ENCODE measurements at places on chromosomes 6 and 20.

GRCh38 chr6:157614026-157614568 lies 208.9 kb upstream of the SNX9 start:
- DNase-seq = no peak

DNA sequence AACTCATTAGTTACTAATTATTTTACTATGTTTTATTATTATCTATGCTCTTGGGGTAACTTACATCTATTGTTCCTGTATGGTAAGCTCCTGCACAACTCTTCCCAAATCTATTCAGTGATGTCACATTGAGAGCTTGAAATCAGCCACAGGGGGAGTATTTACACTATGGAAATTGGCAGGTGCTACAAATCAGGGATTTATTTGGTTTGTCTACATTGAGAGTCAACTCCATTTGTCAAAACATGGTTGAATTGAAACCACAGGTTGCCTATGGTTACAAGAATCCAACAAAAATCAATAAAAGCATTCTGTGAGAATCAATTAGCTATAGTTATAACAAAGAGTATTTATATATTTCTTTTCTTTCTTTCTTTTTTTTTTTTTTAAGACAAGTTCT lies 3.9 kb upstream of the FITM2 start:
- no peak for DNase-seq

GRCh38 chr20:20409331-20409730 lies 41.4 kb downstream of the INSM1 start:
- DNase-seq = no peak

- peak; percentile 50 for DNase-seq
Observed at GRCh38 chr20:43666376-43667328, at the start of gene MYBL2. TSS of gene MYBL2 (plus strand) at chr20:43667114. CDS start at chr20:43667284, 170 bp downstream.

DNA sequence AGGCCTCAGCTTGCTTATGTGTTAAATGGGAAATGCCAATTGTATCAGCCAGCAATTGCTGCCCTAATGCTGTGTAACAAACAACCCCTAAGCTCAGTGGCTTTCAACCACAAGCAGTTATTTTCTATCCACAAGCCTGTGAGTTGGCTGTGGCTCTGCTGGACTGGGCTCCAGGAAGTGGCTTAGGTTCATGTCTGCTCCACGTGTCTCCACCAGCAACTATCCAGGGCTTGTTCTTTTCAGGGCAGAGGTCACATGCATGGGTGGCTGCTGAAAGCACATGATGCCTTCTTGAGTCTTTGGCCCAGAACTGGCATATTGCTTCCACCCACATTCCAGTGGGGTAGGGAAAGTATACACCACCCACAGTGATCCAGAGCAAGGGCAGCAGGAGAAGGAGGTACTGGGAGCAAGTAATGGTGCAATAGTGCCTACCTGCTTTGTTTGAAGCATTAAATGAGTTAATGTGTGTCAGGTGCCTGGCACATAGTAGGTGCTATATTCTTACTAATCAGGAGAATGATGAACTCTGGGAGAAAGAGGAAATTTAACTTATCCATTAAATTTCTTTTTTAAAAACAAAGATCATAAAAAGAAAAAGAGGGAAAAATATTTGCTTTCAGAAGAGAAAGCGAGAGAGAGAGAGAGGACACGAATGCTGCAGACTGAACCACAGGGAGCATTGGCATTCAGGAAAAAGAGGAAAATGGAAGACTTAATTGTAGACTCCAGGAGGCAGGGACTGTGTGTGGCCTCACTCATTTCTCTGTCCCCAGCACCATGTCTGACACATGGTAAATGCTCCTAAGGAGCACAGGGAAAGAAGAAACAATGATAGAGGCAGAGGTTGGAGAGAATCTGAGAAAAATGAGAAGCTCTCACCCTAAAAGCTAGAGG lies 25.2 kb upstream of the RNF24 start:
- DNase-seq = no peak

DNA sequence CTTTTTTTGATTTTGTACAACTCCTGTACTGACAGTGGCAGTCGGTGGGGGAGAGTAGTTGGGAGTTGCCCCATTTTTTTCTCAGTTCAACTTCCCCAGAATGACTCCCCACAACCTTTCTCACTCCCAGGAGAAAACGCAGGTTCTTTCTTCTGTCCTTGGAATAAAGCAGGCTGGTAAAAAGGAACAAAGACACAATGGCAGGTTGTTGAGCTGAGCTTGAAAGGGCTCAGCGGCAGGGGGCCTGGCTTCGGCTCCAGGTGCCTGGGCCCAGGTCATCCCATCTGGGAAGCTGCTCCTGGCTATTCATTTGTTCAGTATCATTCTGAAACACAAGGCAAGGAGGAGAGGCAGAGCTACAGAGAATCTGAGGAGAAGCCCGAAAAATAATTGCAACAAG lies 46.2 kb downstream of the PROKR2 start:
- DNase-seq = no peak

DNA sequence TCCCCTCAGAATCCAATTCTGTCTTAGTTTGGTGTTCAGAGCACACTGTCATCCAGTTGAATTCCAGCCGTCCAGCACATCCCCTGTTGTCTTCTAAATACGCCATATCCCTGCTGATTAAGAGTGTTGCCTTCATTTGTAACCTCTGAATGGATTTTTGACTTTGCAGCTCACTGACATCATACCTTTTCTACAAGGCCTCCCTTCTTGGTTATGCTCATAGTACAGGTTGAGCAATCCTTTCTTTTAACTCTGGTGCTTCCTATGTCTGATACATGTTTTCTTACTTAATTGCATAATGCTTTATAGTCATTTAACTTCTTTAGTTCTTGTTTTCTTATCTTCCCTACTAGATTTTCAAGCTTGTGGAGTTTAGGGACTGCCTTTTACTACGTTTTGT lies 36.4 kb downstream of the XRN2 start:
- no peak for DNase-seq

DNA sequence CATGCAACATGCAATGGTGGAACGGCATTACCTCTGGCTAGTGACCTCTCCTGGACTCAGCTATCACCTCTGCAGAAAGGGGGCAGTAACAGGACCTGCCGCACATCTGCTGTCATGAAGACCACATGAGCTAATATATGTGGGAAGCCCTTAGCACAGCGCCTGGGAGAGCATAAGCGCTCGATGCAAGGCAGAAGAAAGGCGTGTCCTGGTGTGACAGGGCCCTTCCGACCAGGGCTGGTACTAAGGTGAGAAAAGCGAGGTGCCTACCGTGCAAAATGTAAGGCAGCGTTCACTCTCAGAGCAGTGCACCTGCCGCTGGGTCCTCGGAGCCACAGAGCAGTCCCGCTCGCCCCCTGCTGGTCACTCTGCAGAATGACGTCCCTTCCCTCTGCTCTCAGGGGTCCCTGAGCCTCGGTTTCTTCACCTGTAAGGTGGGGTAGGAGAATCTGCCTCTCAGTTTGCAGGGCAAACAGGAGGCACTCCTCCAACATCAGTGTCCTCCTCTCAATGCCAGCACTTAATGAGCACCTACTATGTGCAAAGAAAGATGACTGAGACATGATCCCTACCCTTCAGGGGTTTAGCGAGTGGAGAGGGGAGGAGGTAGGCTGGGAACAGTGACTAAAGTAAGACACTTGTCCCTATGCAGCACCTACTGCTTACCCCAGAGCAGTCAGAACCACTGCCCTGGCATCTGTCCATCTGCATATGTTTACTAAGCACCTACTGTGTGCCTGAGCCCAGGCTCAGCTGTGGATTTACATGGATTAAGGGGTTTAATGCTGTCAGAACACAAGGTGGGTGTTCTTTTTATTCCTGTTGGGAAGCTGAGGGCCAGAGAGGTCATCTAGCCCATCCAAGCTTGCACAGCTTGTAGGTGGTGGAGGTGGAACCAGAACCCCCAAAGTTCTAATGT lies 41.1 kb upstream of the PTGIS start:
- peak; percentile 32 for DNase-seq

DNA sequence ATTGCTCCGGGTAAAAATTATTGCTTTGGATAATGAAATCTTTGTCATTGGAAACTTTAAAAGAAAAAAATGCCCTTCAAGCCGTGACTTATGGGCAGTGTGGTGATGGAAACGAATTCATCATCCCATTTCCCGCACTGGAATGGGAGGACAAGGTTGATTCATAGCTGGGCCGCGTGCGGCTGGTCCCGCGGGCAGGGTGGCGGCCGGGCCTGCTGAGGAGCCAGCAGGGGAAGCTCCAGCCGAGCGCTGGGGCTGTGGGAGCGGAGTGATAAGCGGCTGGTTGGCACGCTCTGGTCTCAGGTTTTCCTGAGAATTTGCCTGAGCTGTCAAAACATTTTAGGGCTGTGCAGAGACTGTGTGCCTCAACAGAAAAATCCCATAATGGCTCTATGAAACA lies 351.7 kb downstream of the CDC5L start:
- no peak for DNase-seq

GRCh38 chr6:135866445-135867123 lies 15.1 kb downstream of the PDE7B start:
- DNase-seq = no peak

DNA sequence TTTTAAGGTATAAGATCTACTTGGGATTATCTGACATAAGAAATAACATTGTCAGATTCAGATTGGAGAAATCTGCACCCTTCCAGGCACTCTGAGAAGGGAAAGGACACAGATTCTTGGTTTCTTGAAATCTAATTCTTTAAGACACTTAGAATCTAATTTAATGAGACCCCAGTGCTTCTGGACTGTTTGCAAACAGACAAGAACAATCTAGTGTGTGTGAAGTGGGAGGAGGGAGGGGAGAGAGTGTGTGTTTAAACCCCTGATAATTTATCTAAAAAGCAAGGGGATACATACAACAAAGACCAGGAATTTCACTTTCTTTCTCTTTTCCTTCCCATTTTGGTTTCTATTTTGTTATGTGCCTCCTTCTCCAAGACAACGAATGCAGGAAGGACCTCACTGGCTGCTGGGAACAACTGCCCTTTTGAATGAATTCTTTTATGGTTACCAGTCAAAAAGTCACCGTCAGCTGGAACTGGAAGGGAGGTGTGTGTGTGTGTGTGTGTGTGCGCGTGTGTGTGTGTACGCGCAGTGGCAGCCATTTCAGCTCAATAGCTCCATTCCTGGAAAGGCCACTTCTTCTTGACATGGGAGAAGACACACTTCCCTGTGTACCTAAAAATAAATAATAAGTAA lies 129.4 kb downstream of the BCAS1 start:
- DNase-seq = peak; percentile 30

DNA sequence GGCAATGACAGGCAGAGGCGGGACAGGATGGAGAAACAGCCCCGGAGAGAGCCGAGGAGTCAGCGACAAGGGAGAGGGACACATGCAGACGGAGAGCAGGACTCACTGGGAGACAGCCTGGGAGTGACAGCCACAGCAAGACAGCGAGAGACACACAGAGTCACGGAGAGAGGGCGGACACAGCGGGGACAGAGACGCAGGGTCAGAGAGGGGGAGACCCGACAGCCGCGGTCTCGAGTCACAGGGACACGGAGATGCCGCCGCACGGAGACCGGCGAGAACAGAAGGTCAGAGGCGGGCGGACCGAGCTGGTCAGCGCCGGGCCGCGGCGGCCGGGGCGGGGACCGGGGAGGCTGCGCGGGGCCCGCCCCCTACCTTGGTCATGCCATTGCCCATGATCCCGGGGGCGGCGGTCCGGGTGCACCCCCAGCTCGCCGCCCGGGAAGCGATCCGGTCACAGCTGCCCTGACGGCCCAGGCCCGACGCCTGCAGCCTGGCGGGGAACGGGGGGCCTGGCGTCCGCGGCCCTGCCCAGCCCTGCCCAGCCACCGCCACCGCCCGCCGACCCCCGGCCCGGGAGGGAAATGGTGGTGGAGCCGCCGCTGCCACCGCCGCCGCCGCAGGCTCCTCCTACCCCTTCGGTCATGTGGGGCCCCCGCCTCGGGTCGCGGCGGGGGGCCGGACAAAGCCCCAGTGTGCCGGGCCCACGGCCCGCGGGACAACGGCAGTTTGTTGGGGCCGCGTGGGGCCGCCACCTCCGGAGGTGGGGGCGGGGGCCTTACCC lies at the start of the genes DUSP15 and TTLL9:
Gene DUSP15, minus strand, starts transcription at position 586 of the 784 bp plus-strand sequence. Its CDS starts 190 bp downstream, at position 396.
Gene TTLL9, plus strand, starts transcription at position 693 of the 784 bp plus-strand sequence. CDS start 493 bp downstream, outside the sequence.
- no peak for DNase-seq

DNA sequence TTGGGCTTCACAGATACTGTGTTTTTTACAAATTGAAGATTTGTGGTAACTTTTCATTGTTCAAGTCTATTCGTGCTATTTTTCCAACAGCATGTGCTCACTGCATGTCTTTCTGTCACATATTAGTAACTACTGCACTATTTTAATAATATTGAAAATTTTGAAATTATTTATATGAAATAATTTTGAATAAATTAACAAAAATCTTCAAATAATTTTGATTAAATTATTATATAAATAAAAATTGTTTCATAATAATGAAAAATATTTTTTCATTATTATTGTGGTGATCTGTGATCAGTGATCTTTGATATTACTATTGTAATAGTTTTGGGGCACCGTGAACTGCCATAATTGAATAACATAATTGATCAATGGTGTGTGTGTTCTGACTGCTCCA lies 204.1 kb downstream of the OGFRL1 start:
- no peak for DNase-seq

- no peak for DNase-seq
Observed at GRCh38 chr6:150987371-150987828, 121.9 kb downstream of the MTHFD1L start.

- DNase-seq = no peak
Observed at GRCh38 chr20:8960241-8960640, 108.6 kb upstream of the PLCB4 start.

DNA sequence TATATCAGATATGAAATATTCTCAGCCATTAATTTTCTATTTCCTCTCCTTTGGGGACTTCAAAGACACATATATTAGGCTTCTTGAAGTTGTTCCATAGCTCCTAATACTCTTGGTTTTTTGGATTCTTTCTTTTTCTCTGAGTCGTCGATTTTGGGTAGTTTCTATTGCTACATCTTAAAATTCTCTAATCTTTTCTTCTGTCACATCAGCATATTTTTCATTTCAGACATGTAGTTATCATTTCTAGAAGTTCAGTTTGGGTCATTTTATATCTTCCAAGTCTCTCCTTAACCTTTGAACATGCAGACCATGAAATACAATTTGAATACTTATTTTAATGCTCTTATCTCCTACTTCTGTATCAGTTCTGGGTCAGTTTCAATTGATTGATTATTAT lies 38.9 kb upstream of the SCRT2 start:
- no peak for DNase-seq

- no peak for DNase-seq
Observed at GRCh38 chr20:24587384-24588046, 118.1 kb downstream of the SYNDIG1 start.

DNA sequence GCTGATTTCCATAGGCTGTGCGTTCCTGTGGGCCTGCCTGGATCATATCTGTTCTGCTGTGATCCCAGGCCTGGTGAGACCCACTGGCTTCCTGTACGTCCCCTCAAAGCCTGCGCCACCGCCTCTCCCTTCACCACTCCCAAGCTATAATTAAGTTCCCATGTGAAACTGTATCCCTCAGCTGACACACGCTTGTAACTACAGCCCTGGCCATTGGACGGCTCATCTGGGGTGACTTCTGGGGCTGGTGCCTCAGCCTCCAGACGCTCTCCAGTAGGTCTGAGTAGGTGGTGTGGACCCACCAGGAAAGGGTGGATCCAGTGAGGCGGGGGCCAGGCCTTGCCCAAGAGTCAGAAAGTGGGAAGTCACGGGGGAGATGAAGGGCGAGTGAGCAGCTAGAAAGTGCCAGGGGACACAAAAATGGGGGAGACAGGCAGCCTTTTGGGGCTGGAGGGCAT lies 21.0 kb downstream of the PPARD start:
- DNase-seq = no peak

Measured in GDM1 (cell line).